ENCODE measurements at places on chromosomes 13 and 19.

DNA sequence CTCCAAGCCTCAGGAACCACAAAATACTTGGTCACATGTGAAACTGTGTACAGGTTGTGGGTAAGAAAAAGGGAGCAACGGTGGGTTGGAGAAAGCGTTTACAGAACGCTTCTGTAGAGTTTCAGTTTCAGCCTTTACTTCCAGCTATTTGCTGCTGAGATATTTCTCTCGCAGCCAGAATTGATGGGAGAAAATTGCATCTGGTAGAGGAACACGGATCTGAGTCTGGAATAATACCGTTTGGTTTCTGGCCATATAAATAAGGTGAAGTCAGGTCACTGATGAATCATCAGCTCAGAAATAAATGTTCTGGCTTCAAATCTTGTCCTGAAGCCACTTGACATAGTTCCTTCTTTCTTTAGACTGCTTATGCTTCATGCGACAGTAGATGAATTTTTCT, 20.3 kb upstream of the RFC3 start:
- DNase-seq, result peak; percentile 30

DNA sequence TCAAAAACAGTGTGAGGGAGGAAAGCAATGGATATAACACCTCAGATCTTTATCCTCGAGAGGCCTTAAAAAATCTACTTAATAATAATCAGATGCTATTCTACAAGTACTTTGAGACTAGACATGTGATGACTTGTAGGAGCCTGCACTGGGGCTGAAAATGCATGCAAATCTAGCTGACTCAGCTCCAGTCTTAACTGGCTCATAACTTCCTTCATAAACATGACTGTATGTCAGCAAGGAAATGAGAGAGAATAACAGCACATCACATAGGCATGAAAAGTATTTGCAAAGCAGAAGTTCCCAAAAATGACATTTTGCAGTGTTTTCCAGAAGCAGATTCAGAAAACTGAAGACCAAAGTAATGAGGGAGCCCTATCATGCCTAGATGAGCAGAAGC, 38.1 kb downstream of the PSG5 start:
- peak; percentile 87 for DNase-seq

DNA sequence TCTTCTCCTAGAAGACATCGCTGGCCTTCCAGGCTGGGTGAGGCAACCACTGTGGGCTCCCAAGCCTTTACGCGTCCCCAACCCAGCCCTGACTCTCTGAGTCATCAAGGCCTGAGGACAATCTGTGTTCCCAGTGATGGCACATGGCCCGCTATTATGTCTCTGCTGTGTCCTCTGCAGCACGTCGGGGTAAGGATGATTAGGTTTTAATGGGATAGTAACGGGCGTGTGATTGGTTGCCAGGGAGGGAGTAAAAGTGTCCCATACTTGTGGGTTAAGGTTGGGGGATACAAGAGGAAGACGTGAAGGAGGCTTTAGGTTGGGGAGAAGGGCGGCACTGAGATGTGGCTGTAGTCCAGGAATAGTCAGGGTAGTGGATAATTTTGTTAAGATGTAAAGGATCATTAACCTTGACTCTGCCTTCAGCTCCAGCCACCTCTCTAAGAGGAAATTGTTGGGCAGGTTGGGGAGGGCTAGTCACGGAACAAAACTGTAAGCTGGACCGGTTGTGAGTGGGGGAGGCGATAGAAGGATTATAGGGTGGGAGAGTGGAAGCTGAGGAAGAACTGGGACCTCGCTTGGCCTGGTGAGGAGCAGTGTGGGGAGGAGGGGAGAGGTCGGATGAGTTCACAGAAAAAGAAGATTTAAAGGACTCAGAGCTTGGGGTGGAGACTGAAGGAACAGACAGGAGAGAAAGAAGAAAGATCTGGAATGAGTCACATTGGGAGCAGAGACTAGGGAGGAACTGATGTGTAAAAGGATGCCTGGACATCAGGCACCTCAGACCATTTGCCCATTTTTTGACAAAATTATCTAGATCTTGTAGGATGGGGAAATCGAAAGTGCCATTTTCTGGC, 27.9 kb upstream of the IGFL1 start:
- DNase-seq, result peak; percentile 67

DNA sequence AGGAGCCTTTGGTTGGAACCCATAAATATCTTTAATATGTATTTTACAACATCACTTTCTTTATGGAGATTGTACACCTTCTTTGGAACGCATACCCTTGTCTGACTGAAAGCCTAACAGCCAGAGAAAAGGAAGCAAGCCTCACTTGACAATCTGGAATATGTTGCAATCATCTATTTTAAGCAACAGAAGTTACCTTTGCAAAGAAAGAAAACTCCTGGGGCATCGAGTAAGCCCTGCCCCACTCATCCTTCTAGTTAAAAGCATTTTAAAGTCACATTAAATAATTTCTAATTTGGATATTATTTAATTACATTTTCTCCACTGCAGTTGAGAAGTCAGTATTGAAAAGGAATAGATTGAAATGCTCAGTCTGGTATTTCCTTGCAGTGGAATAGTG, 542.7 kb downstream of the MYO16 start:
- no peak for DNase-seq

DNA sequence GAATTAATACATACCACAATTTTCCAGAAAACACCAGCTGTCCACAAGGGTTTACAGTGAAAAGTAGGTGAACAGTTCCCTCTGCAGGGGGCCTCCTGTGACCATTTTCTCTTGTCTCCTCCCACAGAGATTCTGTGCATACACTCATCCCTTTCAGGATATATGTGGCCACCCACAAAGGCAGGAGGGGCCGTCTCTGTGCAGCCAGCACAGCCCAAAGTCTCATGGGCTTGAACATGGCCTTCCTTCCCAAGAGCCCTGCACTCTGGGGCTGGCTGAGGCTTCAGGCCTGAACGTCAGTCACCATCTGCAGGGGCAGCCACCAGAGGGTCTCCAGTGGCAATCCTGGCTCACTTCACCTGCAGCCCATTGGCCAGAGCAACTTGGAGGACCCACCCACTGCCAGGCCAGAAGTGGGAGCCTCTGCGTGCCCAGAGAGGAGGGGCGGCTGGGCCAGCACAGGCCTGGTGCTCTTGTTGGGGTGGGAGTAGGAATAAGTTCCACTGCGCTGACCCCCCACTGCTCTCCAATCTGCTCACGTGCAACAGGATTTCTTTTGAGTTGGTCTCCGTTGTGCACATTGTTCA, 25.1 kb downstream of the TMEM161A start:
- peak; percentile 54 for DNase-seq

DNA sequence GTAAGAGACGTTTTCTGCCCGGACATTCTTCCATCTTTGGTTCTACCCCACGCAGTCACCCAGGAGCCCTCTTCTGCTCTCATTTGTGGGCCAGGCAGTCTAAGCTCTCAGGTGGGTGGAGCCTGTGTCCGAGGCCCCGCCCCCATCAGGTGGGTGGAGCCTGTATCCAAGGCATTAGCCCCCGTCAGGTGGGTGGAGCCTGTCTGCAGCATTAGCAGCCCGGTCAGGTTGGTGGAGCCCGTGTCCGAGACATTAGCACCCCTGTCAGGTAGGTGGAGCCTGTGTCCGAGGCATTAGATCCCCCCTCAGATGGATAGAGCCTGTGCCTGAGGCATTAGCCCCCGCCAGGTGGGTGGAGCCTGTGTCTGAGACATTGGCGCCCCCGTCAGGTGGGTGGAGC, 45.5 kb upstream of the C13orf46 start:
- DNase-seq, result peak; percentile 25

DNA sequence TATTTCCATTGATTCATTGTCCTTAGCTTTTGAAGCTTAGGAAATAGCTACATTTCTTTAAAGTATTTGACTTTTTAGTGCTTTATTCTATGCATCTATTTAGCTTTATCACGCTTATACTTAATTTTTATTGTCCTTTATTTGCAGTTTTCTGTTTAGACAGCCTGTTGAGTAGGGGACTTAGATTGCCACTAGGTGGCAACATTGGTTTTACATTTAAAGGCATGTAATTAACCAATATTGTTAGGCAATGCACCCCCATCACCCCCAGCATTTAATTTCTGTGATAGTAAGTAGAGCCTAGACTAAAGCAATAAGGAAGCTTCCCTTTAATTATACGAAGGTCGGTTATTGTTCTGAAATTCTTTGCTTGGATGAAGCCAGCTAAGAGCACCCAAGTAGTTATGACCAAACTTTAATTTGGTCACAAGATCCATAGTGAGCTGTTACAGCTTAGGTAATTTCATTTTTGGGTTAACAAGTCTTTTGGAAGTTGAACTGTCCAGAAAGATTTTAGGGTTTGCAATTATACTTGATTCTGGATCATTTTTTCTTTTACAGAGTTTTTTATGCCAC, 36.5 kb downstream of the B3GLCT start:
- peak; percentile 55 for DNase-seq

GRCh38 chr13:84366506-84366905, 484.2 kb upstream of the SLITRK1 start:
- peak; percentile 45 for DNase-seq

- peak; percentile 60 for DNase-seq
These were observed 60.8 kb downstream of the KCTD12 start for GRCh38 chr13:76825430-76825829.

DNA sequence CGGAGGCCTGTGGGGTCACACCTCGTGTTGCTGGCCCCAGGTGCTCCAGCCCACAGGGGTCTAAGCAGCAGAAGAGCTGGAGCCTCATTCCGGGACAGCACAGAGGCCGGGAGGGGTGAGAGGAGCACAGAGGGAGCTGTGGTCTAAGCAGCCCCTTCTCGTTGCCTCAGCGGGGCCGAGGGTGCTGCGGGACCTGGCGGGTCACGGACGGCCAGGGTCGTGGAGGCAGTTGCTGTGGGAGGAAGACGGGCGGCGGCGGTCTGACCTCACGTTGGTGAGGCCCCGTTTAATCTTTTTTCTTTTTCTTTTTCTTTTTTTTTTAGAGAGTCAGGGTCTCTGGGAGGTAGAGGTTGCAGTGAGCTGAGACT, 21.7 kb downstream of the PIAS4 start:
- DNase-seq, result no peak

DNA sequence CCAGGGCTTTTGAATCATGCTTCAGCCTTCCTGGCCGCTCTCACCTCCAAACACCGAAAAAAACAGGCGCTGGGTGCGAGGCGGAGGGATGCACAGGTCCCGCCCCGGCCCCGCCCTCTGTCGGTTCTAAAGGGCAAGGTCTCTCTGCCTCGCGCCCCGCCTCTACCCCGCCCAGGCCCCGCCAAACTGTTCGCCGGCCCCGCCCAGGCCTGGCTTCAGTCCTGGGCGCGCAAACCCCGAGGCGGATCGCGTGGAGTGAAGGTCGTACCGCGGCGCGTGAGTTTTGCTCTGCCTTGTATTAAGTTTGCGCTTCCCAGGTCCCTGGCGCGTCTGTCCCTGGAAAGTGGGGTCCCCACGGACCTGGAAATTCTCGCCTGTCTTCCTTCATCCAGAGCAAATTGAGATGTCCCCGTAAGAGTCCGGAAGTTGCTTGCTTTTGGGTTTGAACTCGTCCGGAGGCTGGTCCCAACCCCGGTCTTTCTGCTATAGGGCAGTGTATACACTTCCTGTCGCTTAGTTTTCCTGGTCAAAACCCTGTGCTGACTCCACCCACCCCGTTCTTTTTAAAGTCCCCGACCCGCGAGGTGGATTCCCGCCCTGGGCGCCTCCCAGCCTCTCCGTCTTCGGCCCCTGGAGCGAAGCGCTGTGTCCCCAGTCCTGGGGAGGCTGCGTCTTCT, 8.4 kb downstream of the ZNF808 start:
- peak; percentile 83 for DNase-seq

- DNase-seq, result no peak
These were observed 3.8 kb downstream of the SBSN start for GRCh38 chr19:35524181-35524837.

GRCh38 chr13:73399347-73400216, 340.8 kb downstream of the KLF5 start:
- no peak for DNase-seq

DNA sequence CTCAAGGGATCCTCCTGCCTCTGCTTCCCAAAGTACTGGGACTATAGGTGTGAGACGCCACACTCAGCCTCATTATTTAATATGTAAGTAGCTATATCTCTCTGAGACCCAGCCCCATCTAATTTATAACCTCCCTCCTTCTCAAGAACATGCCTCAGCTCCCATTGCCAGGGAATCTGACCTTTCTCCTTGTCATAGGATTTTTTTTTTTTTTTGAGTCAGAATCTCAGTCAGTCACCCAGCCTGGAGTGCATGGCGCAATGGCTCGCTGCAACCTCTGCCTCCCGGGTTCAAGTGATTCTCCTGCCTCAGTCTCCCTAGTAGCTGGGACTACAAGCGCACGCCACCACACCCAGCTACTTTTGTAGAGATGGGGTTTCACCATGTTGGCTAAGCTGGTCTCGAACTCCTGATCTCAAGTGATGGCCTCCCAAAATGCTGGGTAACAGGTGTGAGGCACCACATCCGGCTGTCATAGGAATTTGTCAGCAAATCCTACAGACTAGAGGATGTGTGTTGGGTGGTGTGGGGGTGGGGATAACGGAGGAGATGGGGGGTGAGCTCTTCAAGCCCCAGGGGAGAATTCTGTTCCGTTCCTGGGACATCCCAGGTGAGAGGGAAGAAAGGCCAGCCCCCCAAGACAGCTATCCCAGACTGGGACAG, 5.1 kb upstream of the EPS8L1 start:
- DNase-seq, result no peak

GRCh38 chr13:27699952-27700351, 78.3 kb downstream of the POLR1D start:
- no peak for DNase-seq

- DNase-seq, result no peak
These were observed 3.9 kb downstream of the RPL28 start for GRCh38 chr19:55389386-55390317.

- DNase-seq, result peak; percentile 16
These were observed 32.3 kb upstream of the FGF9 start for GRCh38 chr13:21638319-21639282.

DNA sequence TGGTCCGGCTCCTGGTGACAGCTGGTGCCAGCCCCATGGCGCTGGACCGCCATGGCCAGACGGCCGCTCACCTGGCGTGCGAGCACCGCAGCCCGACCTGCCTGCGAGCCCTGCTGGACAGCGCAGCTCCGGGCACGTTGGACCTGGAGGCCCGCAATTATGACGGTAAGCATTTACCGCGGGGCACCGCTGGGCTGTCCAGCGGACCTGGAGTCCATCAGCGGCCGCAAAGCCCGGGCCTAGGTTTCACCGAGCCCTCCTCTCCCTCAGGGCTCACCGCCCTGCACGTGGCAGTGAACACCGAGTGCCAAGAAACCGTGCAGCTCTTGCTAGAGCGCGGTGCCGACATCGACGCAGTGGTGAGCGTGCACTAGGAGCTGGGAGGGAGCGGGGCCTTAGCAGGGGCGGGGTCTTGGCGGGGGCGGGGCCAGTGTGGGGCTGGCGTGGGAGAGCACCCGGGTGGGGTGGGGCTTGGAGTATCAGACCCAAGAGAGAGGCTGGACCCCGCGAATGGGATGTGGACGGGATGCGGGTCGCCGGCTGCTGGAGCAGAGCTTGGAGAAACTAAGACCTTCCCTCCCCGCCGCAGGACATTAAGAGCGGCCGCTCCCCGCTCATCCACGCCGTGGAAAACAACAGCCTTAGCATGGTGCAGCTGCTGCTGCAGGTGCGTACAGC, 8.7 kb downstream of the BCL3 start:
- peak; percentile 56 for DNase-seq

DNA sequence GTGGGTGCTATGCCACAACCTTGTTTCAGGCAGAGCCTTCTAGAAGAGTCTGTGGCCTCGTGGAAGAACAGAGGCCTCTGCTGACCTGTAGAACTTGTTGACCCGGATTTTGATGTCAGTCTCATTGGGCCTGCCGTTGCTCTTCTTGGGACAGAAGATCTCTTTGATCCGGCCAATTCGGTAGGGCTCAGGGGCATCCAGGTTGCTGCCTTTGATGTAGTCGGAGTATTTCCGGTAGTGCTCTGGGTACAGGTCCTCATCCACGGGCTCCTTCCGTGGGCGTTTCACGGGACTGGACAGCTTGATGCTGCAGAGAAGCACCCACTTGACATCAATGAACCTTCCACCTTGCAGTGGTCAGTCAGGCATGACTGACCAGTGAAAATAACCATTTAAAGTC, 24.0 kb upstream of the EIF3G start:
- no peak for DNase-seq

Data from EH (cell line).